ENCODE measurements at places on chromosomes 11 and 22.

GRCh38 chr22:19400881-19401280 lies 30.7 kb downstream of the HIRA start:
- DNase-seq: no peak

DNA sequence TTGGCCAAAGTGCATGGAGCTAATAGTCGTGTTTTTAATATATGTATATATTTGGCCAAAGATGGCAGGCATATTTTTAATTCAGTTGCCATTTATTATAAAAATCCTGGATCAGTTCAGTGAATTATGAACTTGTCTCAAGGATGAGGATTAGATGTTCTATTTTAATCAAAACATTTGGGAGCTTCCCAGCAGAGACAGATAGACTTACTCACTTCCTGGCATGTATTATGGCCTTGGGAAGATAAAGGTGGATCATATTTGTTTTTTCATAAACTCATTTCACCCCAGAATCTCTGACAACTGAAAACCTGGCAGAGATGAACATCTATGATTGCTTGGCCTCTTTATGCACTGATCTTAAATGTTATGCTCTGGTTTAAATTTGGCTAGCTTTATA lies 148.8 kb downstream of the NCAM1 start:
- no peak for DNase-seq

GRCh38 chr11:114260483-114260882 lies 35.7 kb upstream of the NNMT start:
- DNase-seq: no peak

DNA sequence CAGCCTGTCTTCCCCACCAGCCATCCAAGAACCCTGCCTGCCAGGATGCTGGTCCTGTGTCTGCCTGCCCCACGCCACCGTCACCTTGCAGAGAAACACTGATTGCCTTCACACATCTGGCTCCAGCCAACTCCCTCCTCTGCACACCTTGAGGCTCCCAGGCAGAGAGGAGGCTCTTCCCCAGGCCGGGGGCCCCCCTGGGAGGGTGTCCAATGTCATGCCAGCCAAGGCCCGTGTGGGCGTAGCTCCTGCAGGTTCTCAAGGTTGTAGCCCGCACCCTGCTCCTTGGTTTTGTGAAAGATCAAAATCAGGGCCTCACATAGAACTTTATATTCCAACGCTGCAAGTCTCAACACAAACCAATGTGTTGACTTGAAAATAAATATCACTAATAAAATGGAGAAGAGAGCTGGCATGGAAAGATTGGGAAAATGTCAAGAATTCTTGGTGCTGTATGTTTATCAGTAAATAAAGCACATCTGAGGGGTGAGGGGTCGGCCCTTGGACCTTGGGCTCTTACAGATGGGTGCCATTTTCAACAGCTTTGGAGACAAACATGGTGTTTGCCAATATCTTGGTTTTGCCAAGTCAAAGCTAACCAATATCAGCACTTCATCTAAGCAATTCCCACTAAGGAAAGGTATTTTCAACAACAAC lies 6.7 kb upstream of the PPARA start:
- no peak for DNase-seq
